ENCODE measurements at places on chromosomes 4 and X.

DNA sequence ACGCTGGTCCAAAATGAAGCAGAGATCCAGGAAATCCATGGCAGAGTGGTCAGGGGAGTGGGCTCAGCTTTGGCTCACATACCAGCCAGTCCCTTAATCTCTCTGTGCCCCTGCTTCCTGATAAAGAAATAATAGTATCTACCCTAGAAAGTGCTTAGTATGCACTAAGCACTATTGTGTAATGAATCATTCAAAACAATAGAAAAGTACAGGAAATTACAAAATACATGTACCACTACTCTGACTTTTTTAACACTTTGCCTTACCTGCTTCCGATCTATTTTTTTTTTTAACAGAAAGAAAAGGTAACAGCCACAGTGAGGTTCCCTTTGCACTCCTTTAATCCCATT is 49.9 kb downstream of the TBC1D9 start:
- no peak for DNase-seq

DNA sequence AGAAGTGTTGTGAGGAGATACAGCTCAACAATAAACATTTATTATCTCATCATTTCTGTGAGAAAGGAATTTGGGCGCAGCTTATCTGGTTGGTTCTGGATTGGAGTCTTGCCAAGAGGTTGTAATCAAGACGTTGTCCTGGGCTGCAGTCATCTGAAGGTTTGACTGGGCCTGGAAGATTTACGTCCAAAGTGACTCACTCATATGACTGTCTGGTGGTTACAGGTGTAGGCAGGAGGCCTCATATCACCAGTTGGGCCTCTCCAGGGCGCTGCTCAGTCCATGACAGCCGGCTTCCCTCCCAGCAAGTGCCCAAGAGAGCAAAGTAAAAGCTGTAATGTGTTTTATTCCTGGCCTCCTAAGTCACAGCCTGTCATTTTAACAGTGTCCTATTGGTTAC is 106.3 kb downstream of the USP46 start:
- no peak for DNase-seq

GRCh38 chr4:8308856-8309771 is 39.6 kb downstream of the HTRA3 start:
- peak; percentile 7 for DNase-seq

DNA sequence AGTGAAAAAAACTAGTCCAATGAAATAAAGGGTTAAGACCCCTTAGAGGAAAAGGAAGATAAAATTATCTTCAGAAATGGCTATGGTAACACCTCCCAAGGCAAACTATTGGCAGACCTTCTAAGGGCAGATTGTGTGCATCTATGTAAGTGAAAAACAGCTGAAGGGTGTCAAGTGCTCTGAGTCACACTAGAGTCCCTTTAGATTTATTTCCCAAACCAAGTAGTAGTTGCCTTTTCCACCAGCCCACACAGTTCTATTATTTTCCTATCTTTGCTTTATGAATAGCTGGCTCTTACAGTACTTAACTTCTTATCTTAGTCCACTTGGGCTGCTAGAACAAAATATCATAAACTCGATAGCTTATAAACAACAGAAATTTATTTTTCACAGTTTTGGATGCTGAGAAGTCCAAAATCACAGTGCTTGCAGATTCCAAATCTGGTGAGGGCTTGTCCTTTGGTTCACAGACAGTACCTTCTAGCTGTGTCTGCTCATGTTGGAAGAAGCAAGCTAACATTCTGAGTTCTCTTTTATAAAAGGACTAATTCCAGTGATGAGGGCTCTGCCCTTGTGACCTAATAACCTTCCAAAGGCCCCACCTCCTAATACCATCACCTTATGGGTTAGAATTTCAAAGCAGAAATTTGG is 143.6 kb downstream of the GRID2 start:
- no peak for DNase-seq

- DNase-seq = peak; percentile 68
Measured at GRCh38 chrX:133448512-133449076, 33.3 kb upstream of the GPC4 start.

GRCh38 chr4:143451186-143451585 is 62.3 kb upstream of the SMARCA5 start:
- no peak for DNase-seq

- peak; percentile 12 for DNase-seq
Measured at GRCh38 chrX:27599928-27600327, 9.8 kb downstream of the DCAF8L2 start.

DNA sequence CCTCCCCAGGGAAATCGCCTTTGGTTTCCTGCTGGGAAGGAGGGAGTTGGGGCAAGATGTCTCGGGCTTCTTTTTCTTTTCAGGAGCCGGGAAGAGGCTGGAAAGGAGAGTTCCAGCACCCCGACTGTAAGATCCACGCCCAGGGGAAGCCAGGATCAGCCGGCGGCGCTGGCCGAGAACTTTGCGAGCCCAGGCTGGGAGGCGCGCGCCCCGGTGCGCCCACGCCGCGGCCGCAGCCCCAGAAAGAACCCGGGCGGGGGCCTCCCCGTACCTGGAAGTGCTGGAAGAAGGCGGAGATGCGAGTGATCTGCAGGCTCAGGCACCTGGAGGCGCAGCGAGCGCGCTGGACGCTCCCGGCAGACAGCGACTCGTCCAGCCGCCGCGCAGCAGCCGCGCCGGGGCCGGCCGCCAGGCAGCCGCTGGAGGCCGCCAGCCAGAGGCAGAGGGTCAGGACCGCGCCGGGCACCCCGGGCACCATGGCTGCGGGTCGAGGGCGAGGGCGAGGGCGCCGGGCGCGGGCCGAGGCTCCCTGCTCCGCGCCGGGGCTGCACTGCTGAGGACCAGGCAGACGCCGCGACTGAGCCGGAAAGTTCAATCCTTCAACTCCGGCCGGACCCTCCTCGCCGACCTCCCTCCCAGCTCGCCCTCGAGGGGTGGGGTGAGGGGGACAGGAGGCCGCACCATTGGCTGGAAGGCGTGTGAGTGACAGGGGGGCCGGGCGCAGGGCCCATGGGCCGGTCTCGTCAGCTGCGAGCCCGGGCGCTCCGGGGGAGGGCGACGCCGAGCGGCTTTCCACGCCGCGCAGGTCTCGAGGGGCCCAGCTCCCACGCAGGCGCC is at the start of gene ANOS1:
Gene ANOS1 (minus strand): TSS at position 579 of the 837 bp plus-strand sequence. CDS start 101 bp downstream, at position 478.
- DNase-seq = peak; percentile 29

GRCh38 chrX:153821066-153821465 is 9.3 kb downstream of the PDZD4 start:
- DNase-seq = no peak
